Uterus (tissue), 4 donors: ENCODE measurements at places on chromosomes 2 and 18.

- DNase-seq, result no peak
These were observed 48.4 kb downstream of the TANK start for GRCh38 chr2:161208527-161209139.

DNA sequence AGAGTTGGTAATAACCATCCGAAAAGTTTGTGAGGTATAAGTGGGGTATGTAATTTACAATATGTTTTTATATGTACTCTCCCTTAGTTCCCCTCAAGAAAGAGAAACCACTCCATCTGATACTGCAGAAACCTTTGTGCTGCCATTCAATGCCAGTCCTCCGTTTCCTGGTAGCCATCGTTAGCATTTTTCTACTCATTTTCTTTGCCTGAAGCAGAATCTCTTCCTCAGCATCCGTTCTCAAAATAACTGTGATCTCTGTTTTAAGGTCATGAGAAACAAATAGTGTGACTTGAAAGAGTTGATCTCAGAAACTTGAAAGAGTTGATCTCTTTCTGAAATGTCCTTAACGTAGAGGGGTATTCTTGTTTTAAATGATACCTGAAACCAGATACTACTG is 996 bp downstream of the PTCD3 start:
- DNase-seq, result no peak

DNA sequence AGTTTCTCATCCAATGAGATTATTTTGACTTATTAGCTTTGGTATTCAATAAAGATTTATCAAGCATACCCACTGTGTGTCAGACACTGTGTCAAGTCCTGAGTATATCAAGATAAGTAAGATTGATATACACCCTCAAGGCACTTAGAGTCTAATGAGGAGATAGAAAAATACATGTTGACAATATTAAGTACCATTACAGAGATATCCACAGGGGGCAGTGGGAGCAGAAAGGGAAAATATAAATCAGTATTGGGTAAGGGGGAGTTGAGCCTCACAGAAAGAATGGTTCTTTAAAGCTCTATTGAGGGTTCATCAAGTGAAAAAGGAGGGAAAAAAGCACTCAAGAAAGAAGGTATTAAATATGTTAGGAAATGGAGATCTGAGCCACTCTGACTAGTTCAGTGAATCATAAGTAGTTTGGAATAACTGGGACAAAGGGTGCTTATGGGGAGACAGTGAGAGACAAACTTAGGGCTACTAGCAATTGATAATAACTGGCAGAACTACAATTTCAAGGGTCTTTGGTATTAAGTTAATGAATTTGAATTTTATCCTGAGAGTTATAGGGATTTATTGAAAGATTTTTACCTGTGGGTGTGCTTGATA is 45.5 kb upstream of the SLC8A1 start:
- no peak for DNase-seq

GRCh38 chr2:118048401-118048800 is 34.5 kb upstream of the CCDC93 start:
- no peak for DNase-seq

GRCh38 chr2:111930409-111930808 is 32.0 kb downstream of the MERTK start:
- no peak for DNase-seq

GRCh38 chr2:8607606-8608005 is 74.2 kb upstream of the ID2 start:
- no peak for DNase-seq

GRCh38 chr2:26067186-26067974 is 33.5 kb downstream of the RAB10 start:
- no peak for DNase-seq

DNA sequence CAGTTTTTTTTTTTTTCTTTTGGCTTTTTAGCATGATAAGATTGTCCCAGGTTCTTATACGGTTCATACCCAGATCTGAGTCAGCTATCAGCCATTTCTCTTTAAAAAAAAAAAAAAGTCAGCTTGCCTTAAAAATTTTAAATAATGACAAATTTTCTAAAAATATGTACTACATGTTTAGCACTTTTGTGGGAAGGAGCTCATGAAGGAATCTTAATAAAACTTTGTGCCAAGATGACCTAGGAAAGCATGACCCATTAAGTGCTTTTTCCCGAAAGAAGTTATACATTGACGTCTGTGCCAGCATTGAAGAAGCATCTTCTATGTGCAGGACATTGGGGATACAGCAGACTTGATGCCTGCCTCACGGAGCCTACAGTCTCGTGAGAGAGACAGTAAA is 4.5 kb upstream of the RBMS1 start:
- DNase-seq, result no peak

- no peak for DNase-seq
These were observed 122.8 kb upstream of the SH3BP4 start for GRCh38 chr2:234829074-234829455.

DNA sequence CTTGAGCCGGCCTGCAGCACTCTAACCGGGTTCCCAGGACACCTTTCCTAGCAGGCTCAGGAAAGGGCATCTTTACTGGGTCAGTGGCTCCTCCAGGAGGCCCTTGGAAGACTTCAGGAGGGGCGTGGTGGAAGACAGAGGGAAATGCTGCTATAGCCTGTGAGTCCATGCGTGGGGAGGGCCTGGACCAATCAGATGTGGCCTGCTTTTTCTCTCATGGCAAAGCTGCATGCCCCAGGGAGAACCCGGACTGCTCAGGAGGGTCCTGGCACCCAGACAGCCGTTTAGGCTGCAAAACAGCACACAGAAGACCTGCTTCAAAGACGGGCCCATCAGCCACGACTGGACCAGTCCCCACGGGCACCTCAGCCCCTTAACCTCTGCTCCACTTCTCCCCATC is 84.4 kb downstream of the EIPR1 start:
- DNase-seq, result no peak

DNA sequence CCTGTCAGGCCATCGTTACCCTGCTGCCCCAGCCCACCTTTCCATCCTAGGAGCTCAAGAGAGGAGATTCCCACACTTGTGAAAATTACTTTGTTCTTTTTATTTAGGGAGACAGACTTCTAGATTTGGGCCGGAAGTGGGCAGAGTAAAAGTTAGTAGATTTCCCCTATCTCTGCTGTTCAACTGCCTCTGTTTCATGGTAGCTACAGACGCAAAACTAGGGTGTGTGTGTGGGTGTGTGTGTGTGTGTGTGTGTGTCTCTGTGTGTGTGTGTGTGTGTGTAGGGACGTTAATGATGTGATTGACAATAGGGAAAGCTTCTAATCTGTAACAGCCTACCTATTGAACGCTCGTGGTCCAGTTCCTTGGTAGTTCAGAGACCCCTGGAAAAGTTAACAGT is 438 bp downstream of the PSMA8 start:
- DNase-seq, result no peak

GRCh38 chr2:178908810-178909209 is 101.6 kb upstream of the TTN start:
- no peak for DNase-seq

- no peak for DNase-seq
These were observed 337.7 kb upstream of the SETBP1 start for GRCh38 chr18:44342946-44343345.

DNA sequence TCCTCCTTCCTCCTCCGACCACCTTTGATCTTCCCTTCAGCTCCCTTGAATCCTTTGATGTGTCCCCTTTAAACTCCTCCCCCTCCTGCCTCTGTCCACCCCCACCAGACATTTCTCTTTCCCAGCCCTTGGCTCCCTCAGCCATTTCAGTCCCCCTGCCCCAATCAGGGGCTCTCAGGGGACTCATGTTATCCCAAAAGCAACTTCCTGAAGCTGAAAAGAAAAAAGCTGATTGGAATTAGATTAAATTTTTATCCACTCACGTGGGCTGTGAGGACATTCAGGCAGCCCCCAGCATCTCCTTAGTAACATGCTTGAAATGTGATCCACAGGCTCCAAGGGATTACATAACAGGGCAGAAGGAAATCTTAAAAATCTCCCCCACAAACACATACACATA is 81.3 kb downstream of the NEURL3 start:
- no peak for DNase-seq

DNA sequence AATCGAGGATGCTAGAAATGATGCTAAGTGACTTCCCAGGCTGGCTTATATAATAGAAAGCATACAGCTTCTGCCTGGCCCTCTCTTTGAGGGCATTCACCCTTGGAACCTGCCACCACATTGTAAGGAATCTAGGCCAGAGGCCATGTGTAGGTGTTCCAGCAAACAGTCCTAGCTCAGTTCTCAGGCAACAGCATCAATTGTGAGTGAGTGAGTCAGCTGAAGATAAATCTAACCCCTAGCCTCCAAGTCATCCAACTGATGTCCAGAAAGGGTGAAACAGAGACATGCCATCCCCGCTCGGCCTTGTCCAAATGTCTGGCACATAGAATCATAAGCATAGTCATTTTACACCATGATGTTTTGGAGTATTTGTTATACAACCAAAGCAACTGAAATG is 324.3 kb upstream of the KLHL14 start:
- no peak for DNase-seq

DNA sequence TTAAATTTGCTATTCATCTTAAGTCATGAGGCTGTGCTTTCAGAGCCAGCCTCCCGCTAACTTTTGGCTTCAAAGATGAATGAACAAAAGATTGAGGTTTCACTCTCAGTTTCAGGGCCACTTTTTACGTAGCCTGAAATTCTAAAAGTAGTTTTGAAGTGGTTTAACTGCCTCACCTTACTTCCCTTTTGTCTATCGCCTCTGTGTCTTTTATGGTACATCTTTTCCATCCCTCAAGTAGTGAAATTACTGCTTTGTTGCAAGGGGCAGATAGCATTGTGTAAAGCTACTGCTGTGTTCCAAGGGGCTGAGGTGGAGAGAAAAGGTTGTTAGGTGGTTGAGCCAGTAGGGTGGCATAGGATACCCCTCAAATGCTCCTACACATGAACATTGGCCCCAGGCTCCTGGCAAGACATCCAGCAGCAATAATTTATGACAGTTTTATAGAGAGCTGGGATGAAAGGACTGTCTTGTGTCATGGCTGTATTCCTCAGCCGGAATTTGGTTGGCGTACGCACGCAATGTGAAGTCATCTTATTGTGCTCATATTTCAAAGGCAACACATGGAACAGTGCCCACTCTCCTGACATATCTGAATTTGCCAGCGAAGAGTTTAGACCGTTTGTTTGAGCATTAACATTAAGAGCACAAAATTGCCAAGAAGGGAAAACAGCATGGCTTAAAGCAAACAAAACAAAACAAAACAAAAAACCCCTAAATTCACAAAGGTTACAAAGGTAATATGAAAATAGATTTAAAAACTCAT is 32.2 kb downstream of the QPCT start:
- peak; percentile 76 for DNase-seq

GRCh38 chr2:166413255-166413654 is 37.5 kb upstream of the SCN9A start:
- no peak for DNase-seq

GRCh38 chr2:47057687-47058002 is 97.5 kb downstream of the STPG4 start:
- no peak for DNase-seq

GRCh38 chr2:63875131-63875527 is 33.4 kb downstream of the UGP2 start:
- DNase-seq, result no peak

DNA sequence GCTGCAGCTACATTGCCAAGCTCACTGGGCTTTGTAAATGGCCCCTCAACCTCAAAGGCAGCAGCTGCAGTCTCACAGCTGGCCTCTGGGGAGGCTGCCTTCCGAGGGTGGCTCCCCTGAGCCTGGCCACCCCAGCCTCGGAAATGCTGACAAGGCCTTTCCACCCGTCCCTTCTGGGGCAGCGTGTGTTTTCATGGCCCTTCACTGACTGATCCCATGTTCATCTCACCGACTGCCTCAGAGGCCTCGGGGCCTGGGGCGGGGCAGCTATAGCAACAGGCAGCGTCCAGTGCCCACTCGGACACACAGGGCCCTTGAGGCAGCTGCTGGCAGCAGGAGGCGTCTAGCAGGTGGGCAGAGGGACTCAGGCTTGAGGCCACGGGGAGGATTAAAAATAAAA is 149.7 kb downstream of the GLI2 start:
- no peak for DNase-seq

DNA sequence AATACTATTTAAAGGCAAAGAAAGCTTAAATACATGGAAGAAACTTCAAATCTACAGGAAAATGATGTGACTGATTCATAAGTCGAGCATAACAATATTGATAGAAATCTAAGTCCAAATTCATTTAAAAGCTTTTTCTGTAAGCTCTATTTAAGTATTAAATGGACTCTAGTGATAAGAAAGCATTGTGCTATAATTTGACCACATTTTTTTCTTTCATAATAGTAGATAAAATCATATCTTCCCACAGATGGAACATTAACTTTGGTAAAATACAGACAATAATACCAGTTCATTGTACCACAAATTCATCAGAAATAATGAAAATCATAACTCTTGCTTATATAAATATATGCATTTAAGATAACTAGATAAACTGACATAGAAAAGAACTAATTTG is 366.5 kb downstream of the GALNT13 start:
- DNase-seq, result no peak

GRCh38 chr2:61335187-61335586 is 135.7 kb downstream of the USP34 start:
- no peak for DNase-seq

- DNase-seq, result no peak
These were observed 34.0 kb downstream of the ACTR2 start for GRCh38 chr2:65261676-65262075.

GRCh38 chr2:112000399-112001135 is 54.5 kb upstream of the TMEM87B start:
- DNase-seq, result no peak

DNA sequence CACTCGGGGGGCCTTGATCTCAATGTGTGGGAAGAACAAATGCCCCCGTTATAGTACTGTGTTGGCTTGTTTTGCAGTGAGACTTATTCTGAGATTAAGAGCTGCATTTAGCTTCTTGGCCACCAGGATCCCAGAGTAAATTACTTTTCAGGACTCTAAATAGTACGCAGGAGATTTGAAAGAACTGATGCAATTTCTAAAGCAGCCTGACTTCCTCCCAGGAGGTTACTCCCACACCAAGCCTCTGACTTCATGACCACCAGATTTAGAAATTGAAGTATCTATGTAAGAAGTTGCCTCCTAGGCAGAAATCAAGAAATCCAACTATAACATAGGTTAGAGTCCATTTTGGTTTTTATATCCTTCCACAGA is 67.0 kb downstream of the FEZ2 start:
- DNase-seq, result no peak

DNA sequence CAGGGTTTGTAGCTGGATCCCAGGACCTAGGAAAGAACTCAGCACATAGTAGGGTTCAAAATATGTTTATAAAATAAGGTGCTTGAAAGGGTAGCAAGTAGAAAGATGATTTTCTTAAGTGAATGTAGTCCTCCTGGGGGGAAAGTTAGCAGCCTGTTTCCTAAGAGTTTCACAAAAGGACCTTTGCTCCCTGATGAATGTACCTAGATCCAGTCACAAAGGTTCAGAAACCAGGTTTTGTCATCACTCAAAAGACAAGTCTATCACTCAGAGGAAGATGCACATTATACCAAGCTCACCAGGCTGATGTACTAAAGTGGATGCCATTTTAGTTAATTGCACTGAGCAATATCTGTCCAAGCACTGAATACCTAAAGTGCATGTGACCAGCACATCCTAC is 378.2 kb downstream of the BCL11A start:
- DNase-seq, result no peak
